ENCODE measurements at places on chromosomes 16 and 17.

- no peak for DNase-seq
Measured at GRCh38 chr16:75676909-75677308, at the start of gene CPHXL2. Gene CPHXL2, minus strand, starts transcription at chr16:75677009. Its CDS starts 10 bp downstream, at chr16:75676999.

DNA sequence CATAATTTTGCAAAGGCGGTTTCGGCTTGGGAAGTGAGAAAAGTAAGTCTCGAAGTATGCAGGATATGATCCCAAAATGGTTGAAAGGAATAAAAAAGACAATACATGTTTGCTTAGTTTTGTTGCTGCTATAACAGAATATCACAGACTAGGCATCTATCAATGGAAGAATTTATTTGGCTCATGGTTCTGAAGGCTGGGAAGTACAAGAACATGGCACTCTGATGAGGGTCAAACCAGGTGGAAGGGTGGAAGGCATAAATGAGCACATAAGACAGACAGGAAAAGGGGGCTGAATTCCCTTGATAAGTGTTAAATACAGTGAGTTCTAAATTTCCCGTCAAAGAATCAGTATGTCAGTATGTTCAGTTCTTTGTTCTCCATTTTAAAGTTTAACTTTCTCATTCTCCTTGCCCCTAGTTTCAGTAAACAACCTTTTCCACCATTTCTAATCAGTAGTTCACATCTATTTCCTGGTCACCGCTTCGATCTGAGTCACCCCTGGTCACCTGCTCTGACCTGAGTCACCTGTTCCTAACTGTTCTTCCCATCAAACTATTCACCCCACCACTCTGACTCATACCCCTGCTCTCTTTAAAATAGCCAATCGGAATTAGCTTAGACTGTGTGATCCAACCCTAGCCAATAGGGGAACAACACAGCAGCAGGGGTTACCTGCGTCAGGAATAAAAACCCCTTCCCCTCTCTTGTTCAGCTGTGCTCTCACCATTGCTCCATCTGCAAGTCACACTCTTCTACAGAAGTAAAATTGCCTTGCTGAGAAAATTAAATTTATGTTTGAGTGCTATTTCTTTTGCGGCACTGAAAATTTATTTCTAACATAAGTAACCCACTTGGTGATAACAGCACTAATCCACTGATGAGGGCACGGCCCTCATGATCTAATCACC, 240.8 kb downstream of the STX8 start:
- DNase-seq = no peak

DNA sequence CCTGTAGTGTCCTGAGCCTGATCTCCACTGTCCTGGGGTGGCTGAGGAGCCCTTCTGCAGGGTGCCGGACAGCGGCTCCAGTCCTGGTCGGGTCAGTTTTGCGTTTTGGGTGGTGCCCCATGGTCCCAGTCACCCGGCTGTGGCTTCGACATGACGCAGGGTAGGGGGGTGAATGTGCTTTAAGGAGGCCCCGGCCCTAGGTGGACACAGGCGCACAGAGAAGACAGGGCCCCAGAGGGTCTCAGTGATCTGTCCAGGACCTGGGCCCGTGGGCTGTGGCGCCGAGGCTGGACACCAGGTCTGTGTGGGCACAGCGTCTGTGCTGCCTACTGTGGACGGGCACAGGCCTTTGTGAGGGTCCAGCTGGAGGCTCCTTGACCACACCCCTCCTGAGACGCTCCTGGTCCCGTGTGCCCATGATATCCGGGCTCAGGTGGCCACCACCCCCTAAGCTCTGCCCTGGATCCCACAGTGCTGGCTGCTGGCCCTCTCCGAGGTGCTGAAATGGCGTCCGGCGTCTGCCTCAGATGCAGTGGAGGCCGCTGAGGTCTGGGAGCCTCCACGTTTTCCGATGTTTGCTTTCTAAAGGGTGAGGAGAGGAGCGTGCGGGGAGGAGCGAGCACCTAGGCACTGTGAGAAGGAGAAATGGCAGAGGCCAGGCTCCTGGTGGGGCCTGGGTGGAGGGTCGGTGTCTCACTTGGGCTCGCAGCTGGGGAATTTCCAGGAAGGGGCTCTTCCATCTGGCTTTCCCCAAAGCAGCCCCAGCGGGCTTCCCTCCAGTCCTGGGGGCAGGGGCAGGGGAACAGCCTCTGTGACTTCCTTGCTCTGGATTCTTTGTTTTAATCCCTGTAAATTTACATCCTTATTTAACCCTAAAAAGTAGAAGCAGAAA, 56.1 kb upstream of the ACSF3 start:
- DNase-seq = no peak

- no peak for DNase-seq
Measured at GRCh38 chr16:69083306-69083941, 22.0 kb upstream of the HAS3 start.

DNA sequence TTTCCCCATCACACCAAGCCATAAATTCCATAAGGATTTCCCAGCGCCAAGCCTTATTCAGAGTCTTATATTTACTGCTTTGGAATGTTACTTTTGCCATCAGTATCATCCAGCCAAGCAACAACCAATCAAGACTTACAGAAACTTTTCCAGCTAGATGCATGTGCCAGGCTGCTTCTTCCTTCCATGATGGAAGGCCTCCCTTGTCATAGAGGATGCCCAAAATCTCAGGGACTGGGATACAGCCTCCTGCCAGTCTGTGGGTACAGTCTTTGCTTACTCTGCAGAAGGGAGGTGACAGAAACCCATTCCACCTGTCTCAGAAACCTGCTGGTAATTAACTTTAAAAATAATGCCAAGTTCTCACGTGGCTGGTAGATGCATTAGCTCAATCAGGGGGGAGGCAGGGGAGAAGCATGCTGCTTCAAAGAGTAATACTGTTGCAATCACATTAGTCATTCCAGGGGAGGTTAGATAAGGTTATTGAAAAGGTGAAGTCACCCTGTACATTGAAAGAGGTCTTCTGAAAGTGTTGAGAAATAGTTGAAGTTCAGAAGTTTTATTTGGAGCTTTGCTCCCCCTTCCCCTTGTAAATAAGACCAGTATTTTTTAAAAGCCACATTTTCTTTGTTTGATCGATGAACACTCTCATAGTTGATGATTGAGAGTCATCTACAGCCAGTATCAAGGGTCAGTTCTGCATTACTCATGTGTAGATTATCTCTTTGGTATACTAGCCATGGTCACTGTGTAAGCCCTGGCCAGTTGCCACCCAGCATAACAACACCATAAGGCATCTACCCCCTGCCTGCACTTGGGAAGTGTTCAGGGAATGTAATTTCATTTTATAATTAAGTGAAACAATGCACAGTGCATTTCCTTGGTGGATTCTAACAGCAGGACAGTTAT, 22.2 kb downstream of the HLF start:
- no peak for DNase-seq

GRCh38 chr17:78823282-78824046, 17.1 kb downstream of the USP36 start:
- DNase-seq = no peak

DNA sequence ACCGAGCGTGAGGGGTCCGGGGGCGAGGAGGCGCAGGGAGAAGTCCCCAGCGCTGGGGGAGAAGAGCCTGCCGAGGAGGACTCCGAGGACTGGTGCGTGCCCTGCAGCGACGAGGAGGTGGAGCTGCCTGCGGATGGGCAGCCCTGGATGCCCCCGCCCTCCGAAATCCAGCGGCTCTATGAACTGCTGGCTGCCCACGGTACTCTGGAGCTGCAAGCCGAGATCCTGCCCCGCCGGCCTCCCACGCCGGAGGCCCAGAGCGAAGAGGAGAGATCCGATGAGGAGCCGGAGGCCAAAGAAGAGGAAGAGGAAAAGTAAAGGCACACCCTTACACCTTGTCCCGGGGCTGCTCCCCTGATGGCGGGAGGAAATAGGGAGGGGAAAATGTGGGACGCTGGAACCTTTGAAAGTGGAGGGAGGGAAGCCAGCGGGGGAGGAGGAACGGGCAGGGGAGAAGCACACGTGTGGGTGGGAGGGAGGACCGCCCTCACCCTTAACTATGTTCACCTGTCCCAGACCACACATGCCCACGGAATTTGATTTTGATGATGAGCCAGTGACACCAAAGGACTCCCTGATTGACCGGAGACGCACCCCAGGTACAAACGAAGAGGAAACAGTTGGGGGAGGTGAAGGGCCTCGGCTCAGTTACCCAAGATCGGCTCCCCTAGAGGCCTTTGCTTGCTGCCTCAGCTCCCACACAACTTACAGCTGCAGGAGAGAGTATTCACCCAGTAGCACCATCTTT, 916 bp downstream of the PAGR1 start:
- peak; percentile 24 for DNase-seq

DNA sequence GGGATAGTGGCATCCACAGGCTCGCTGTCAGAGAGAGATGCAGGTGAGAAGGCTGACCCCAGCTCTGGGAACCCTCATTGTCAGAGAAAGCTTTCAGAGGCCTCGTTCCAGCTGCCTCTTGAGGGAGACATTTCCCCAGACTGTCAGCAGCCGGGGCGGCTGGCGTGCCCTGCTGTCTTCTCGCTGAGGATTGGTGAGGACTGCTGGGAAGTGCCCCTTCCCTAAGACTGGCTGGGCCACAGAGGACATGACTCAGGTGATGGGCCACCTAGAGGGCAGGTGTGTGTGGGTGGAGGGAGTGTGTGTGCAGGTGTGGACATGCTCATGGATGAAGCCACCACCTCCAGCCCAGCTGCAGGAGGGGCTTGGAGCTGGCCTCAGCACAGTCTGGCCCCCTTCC, 25.3 kb downstream of the SPACA3 start:
- DNase-seq = no peak

DNA sequence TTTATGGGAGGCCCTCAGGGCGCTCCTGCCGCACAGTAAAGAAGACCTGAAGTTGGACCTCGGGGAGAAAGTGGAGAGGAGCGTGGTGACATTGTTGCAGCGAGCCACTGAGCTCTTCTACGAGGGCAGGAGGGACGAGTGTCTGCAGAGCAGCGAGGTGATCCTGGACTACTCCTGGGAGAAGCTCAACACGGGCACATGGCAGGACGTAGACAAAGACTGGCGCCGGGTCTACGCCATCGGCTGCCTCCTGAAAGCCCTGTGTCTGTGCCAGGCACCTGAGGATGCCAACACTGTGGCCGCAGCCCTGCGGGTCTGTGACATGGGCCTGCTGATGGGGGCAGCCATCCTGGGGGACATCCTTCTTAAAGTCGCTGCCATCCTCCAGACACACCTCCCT, 6.8 kb downstream of the KDM8 start:
- DNase-seq = no peak

- DNase-seq = no peak
Measured at GRCh38 chr17:66399441-66399840, 97.0 kb downstream of the PRKCA start.

GRCh38 chr17:33335491-33336173, 42.5 kb upstream of the ASIC2 start:
- no peak for DNase-seq

- no peak for DNase-seq
Measured at GRCh38 chr17:8153525-8153956, 1.3 kb upstream of the PER1 start.

DNA sequence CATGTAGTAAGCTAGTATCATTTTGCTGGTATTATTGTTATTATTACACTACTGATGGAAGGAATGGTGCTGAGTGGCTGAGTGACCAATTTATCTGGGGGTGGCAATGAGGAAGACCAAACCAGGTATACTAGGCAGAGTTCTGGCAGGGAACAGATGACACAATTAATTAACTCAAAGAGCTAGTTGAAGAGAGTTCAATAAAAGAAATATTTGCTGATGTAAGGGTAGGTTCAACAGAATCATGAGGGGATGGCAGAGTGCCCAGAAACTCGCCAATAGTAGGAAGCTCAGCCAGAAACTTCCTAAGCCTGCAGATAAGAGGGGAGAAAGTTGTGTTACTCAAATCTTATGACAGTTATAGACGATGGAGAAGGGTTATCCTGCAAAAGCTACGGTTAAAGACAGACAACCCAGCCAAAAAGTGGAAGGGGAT, 352.5 kb downstream of the KCNJ2 start:
- peak; percentile 29 for DNase-seq

DNA sequence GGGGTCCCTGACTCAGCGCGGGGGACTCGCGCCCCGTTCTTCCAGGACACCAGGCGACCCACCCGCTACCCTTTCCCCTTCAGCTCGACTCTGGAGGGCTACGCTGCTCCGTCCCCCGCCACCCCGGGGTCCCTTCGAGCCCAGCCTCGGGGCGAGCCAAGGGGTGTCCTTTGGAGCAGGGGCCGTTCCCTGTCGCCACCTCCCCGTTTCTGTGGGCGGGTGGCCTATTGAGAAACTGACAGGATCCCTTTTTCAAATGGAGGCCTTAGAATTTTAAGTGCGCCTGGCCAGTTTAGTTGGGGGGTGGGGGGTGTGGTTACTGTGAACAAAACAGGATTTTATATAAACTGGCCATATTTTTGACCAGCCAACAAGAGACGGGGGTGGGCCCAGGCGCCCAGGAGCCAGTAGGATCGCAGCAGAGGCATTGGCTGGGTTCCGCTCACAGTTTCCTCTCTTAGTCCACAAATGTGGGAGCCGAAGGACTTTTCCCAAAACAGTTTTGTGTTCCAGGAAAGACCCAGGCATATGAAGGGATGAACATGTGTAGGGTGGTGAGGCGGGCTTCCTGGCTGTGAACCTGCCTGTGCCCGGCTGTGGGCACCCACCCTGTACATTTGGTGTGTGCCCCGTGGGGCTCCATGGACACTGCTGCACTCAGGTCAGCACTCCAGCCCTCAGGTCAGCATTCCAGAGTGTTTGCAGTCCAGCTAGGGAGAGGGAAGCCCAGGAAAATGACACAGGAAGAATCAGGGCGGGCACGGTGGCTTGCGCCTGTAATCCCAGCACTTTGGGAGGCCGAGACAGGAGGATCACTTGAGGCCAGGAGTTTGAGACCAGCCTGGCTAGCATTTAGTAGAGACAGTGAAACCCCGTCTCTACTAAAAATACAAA, 722 bp upstream of the TIMP2 start:
- no peak for DNase-seq

DNA sequence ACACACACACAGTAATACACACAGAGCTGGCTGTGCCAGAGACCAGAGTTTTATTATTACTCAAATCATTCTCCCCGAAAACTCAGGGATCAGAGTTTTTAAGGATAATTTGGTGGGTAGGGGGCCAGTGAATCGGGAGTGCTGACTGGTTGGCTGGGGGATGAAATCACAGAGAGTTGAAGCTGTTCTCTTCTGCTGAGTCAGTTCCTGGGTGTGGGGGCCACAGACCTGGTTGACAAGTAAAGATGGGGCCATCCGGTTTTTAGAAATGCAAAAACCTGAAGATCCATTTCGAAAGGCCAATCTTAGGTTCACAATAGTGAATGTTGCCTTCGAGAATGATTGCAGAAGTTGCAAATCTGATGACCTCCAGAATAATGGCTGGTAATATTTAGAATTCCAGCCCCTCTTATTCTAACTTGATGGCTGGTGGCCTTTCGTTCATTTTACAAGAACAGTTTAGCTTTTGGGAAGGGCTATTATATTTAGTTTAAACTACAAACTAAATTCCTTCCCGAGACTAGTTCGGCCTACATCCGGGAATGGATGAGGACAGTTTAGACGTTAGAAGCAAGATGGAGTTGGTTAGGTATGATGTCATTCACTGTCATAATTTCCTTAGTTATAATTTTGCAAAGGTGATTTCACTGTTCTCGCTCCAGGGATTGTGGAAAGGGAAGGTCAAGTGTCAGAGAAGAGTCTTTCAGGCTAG, 123.2 kb downstream of the KCNJ18 start:
- no peak for DNase-seq

DNA sequence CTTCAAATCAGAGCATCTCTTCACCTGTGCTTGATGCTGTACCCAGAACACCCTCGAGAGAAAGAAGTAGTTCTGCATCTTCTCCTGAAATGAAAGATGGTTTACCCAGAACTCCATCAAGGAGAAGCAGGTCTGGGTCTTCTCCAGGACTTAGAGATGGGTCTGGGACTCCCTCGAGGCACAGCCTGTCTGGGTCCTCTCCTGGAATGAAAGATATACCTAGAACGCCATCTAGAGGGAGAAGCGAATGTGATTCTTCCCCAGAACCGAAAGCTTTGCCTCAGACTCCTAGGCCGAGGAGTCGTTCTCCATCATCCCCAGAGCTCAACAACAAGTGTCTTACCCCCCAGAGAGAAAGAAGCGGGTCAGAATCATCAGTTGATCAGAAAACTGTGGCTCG, 12.3 kb downstream of the SRRM2 start:
- no peak for DNase-seq

All from NCI-H1092 (cell line).